ENCODE measurements at places on chromosomes 7 and 10.

GRCh38 chr10:80468002-80468401 lies 13.9 kb downstream of the TSPAN14 start:
- no peak for DNase-seq

- no peak for DNase-seq
These were observed 71.1 kb upstream of the TFEC start for GRCh38 chr7:116101704-116102103.

DNA sequence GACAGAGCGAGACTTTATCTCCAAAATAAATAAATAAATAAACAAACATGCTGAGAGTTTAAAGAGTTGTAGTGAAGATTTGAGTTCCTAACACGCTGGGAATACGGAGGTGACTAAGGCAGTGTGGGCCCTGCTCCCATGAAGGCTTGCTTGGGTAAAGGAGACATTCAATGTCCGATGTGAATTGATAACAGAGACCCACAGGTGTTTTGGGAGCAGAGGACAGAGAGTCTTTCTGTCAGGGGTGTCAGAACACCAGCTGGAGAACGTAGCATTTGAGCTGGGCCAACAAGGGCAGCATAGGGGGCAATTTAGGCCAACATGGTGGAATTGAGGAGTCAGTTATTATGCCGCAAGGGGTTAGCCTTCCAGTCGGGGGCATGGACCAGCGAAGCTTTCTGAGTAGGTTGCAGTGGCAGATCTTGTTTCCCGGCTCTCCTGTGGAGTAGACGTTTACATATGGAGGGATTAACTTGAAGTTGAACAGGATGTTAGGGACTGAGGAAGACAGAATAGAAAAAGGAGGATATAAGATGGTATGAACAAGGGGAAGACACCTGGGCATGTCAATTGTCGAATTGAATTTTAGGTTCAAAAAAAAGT lies 5.6 kb downstream of the PROSER2 start:
- DNase-seq: no peak

DNA sequence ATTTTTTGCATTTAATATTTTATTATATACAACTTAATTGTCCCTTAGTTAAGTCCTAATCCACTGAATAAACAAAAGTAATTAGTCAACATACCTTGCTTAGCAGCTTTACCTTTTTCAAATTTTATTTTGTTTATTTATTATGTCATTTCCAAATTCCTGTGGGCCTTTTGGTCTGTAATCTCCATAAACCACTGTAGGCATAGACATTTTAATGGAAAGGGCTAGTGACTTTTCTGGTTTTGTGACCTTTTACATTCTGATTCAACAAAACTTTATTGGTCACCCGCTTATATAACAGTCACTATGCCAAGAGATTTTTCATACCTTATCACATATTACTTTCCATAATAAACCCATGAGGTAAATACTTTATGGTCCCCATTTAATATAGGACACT lies 181.3 kb upstream of the PRPS1L1 start:
- DNase-seq: no peak

- no peak for DNase-seq
These were observed 33.4 kb downstream of the CDCA7L start for GRCh38 chr7:21912305-21912704.

GRCh38 chr10:6055929-6056328 lies 6.2 kb downstream of the IL2RA start:
- DNase-seq: no peak

- peak; percentile 22 for DNase-seq
These were observed 102.0 kb downstream of the STRA8 start for GRCh38 chr7:135335628-135336139.

DNA sequence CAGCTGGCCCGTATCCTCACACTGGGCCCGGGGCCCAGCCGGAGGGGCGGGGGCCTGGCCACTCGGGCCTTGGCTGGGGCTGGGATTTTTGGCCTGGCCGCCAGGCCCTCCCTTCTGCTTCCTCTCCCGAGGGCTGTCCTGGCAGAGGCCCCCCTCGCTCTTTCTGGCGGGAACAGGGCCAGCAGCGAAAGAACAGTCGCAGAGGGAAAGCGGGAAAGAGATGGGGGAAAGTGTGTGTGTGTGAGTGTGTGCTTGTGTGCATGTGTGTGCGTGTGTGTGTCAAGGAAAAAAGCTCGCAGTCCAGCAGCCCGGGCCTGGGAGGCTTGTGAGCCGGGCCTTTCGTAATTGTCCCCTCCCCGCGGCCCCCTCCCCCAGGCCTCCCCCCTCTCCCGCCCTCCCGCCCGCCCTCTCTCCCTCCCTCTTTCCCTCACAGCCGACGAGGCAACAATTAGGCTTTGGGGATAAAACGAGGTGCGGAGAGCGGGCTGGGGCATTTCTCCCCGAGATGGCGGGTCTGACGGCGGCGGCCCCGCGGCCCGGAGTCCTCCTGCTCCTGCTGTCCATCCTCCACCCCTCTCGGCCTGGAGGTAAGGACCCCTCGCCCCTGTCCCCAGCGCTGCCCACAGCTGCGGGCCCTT lies at the start of gene ELN:
Gene ELN, plus strand, starts transcription at position 491 of the 638 bp plus-strand sequence. Its CDS starts 15 bp downstream, at position 506.
- no peak for DNase-seq

DNA sequence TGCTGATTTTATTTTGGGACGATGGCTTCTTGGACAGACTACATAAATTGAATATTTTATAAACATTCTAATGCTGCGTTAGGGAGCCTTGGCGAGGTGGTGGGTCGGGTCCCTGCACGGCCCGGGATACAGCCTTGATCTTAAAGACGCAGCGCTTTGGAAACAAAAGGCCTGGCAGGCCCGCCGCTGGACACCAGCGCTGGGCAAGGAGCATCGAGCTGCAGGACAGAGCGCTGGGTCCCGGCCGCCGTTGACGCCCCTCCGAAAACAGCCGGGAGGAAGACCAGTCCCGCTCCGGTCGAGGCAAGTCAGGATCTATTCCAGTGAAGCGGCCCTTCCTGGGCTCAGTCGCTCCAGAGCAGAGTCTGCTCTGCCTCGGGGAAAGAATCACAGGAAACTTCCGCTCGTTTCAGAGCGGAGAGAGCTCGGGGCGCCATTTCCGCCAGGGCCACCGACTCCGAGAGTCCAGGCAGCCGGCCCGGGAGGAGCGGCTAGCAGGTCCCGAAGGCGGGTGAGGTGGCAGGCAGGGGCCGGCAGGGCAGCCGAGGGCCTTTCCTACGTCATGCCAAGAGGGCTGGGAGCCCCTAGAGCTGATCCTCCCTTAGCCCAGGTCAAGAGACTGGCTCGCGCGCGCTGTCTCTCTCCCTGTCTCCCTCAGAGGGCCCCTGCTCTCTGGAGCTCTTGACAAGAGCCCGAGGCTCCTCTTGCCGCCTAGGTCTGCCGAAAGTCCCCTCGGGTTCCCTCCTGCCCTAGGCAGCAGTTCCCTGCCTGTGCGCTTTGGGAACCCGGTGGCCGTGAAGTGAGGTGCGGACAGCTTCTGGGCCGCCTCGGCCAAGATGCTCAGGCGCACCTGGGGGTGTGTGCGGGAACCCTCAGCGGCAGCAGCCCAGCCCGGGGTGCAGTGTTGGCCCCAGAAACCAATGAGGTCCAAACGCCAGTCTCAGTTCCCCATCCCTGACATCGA lies 1.4 kb upstream of the DRGX start:
- no peak for DNase-seq

DNA sequence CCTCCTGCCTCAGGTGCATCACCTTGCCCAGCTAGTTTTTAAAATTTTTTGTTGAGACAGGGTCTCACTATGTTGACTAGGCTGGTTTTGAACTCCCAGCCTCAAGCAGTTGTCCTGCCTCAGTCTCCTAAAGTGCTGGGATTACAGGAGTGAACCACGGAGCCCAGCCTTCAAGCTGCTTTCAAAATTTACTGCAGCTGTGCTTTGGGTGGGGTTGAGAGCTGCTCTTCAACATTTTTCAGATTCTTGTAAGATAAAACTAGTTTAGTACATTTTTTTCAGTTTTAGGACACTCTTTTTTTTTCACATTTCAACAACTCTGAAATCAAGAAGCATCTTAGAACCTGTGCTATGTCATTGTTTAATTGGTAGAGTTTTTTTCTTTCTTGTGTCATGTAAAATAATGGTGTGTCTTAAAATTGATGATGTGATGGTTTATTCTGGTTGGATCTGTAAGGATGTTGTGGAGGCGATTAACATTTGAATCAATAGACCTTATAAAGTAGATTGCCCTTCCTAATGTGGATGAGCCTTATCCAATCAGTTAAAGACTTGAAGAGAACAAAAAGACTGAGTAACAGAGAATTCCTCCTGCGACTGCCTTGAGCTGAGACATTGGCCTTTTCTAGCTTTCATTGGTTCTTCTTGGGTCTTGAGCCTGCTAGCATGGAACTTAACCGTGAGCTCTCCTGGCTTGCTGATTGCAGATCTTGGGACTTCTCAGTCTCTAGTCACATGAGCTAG lies 13.5 kb downstream of the PLEKHA8 start:
- DNase-seq: no peak

DNA sequence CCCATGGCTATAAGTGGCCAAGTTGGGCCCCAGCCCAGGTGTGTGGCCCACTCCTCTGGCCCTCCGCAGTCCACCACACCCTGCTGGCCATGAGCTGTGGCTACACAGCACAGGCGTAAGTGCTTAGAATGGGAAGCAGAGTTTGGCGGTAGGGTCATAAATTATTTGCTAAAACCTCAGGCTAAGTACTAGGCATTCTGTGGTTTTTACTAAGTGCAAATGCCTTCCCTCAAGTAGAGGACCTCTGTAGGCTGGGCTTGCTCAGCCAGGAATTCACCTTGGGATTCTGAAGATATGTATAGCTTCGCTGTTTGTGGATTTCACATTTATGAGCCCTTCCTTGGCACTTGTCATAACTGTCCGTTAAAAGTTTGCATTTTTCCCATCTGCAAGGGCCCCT lies 44.8 kb upstream of the LOXL4 start:
- no peak for DNase-seq

- DNase-seq: no peak
These were observed 148.1 kb upstream of the ZNF32 start for GRCh38 chr10:43796781-43797180.

DNA sequence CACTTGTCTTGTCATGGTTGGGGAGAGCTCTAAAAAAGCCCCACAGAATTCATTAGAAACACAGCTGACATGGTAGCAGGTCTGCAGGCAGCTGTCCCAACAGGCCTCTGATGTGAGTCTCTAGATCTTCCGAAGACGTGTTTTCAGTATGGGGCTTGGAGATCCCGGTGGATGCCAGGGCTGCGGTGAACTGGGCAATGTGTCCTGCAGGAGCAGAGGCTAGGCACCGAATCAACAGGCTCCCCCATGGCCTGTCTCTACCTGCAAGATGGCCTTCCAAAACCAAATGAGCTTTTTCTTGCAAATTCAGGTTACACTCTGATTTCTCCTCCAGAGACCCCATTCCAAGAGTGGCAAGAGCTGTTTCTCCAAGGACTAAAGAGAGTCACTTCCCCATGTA lies 2.9 kb downstream of the CPXM2 start:
- DNase-seq: no peak

DNA sequence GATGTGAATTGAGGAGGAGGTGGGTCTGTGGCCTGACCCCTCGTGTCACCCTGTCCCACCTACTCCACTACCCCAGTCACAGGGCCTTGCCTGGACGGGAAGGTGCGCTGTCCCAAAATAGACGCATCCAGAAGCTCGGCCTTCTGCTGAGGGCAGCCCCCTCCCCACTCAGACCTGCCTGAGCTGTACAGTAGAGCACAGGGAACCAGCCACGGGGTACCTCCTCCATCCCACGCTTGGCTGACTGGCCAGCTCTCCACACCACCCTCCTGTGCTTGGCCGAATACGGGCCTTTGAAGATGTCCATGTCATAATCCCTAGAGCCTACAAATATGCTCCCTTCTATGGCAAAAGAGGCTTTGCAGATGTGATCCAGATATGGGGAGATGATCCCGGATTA lies 88.3 kb downstream of the CHST15 start:
- DNase-seq: no peak

DNA sequence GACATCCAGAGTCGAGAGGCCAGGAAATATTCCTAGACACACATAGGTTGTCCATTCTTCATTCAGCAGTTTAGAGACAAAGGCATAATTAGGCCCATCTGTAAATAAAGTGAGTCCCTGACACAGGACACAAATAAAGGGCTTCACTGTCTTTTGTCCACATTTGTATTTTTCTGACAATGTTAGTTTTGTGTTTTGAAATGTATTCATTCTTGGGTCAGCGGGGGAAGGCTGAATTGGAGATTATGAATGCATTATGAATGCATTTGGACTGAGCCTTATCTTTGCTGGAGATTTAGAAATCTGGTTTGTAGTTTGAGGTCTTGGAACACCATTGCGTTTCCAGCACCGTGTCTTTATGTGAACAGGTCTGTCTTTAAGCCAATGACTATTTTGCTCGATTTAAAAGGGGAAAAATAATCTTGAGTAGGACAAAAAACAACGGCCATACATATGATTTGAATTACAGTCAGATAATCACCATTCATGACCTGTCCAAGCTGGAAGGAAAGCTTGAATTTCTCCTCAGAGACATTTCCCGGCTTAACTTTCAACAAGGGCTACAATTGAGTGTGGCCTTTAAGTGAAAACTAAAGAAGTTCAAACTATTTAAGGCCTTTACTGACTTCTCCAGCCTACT lies 334.8 kb downstream of the WDR11 start:
- DNase-seq: no peak

DNA sequence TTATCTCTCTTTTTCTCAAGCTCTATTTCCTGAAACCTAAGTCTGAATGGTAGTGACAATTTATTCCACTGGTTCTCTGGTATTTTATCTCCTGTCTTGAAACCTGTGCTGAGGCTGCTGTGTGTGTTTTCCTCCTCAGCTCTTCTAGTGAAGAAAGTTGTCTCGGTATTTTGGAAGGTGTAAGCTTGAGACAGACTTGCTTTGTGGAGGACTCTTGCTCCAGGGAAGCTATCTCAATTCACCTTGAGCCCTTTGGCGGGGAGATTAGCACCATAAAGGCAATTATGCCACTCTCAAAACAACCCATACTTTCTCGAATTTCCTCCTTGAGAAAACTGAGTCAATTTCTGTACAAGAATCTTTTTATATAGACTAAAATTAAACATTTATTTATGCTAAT lies 141.6 kb downstream of the THSD7A start:
- DNase-seq: no peak

DNA sequence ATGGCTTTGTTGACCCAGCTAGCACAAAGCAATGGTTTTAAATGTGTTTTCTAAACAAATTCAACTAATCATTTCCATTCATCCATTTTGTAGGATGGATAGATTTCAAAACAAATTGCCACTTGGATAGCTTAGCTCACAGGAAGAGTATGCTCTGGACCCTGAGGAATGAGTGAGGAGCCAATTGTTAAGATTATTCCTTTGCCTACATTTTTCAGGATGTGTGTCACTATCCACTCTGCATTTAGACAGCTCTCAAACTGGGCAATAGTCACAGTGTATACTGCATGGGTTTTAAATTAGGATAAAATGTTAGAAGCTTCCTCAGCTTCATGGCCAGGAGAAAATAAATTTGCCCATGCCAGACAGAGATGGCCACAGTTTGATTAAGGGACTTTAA lies 605.6 kb upstream of the TEX47 start:
- no peak for DNase-seq

GRCh38 chr7:140656548-140657515 lies 15.9 kb upstream of the ADCK2 start:
- no peak for DNase-seq

GRCh38 chr10:72561745-72562166 lies 64.1 kb downstream of the MICU1 start:
- DNase-seq: no peak
